GDM1 (cell line): ENCODE measurements at places on chromosomes 5 and 9.

GRCh38 chr5:151258201-151258611, 5.2 kb downstream of the GM2A start:
- peak; percentile 45 for DNase-seq

GRCh38 chr9:34576597-34577399, 12.7 kb downstream of the CNTFR start:
- no peak for DNase-seq

DNA sequence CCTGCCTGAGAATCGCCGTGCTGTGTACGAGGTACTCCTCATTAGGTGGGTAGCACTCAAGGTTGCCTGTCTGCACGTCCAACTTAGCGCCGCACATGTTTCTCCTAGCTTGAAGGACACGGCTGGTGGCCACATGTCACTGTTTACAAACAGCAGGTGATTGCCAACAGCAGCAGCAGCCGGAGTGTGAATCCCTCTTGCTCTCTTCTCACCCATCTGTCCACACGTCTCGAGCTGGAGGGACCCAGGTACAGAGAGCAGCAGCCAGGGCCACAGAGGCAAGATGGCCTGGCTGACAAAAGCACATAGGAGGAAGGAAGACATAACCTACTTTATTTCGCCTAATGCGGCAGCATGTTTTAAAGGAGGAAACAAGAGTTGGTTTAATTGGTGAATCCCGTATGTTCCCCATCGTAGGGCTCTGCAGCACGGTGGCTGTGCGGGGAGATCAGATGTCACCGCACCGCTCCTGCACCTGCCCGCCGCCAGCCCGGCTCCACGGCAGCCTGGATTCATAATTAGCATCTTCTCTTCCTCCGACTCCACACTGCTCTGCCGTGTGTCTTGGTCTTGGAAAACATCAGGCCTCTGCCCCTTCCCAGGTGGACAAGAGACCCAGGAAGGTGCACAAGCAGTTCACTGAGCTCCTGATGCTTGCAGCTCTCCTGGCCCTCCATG, 201.6 kb upstream of the IRX1 start:
- DNase-seq = no peak

DNA sequence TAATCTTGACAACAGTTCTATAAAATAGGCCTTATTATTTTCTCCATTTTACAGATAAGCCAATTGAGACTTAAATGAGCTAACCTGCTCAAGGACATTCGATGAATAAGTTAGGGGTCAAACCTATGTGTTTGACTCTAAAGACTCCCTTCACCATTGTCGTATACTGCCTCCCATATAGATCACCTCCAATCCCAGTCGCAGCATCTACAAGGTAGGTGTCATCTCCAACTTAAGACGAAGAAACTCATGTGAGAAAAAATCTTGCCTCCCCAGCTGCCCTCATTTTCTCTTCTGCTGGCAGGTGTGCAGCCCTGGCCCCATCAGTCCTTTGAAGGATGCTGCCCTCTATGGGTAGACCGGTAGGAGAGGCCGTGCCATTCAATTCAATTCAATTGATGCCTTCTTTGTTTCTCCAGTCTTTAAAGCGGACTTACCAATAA, 75.2 kb upstream of the SMARCA2 start:
- DNase-seq = no peak

DNA sequence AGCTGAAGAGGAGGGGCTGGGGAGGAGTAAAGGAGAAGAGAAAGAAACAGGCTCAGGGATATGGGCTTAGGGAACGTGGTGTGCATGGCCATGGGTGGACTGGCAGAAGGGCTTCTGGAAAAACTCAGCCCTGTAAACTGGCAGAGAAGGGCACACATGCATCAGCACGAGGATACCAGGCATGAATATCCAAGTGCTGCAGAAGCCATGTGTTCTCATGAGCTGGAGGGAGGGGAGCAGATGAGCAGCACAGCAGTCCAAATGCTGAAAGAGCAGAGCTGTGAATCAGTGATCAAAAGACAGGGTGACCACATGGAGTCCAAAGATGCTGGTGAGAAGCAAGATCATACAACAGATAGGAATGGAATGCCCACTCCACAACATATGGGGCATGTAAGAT, 72.3 kb downstream of the SEMA5A start:
- no peak for DNase-seq

- DNase-seq = no peak
Observed at GRCh38 chr5:75716715-75717081, 539 bp downstream of the POC5 start.

DNA sequence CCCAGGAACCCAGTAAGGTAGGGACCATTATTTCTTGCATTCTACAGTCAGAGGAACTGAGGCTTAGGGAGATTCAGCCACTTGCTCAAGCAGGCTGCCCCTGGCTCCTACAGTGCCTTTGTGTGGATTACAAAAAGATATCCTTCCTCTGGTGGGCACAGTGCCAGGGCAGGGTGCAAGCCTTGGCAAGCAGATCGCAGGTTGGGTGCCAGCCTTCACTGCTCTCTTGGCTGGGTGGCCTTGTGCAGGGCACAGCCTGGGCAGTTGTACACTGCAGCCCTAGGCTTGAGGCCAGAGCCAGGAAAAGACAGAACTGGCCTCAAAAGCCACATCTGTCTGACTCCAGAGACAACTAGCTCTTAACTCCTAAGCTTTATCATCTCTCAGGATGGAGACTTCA, 15.0 kb downstream of the DOCK2 start:
- no peak for DNase-seq

- DNase-seq = no peak
Observed at GRCh38 chr5:161846746-161847145, 1.2 kb upstream of the GABRA1 start.

- DNase-seq = no peak
Observed at GRCh38 chr5:14810282-14810681, 61.3 kb downstream of the ANKH start.

- DNase-seq = no peak
Observed at GRCh38 chr5:137348759-137349158, 150.4 kb downstream of the SPOCK1 start.

DNA sequence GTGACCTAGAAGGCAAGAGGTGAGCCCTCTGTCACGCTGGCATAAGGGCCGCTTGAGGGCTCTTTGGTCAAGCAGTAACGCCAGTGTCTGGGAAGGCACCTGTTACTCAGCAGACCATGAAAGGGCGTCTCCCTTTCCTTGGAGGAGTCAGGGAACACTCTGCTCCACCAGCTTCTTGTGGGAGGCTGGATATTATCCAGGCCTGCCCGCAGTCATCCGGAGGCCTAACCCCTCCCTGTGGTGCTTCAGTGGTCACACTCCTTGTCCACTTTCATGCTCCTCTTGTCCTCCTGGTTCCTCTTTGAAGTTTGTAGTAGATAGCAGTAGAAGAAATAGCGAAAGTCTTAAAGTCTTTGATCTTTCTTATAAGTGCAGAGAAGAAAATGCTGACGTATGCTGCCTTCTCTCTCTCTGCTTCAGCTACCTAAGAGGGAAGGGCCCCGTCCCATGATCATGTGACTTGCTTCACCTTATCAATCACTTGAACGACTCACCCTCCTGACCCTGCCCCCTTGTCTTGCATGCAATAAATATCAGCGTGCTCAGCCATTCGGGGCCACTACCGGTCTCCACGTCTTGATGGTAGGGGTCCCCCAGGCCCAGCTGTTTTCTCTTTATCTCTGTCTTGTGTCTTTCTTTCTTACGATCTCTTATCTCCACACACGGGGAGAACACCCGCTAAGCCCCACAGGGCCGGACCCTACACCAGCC, 16.7 kb upstream of the SCGB3A1 start:
- no peak for DNase-seq

- DNase-seq = no peak
Observed at GRCh38 chr5:144329681-144330080, 159.0 kb downstream of the KCTD16 start.

DNA sequence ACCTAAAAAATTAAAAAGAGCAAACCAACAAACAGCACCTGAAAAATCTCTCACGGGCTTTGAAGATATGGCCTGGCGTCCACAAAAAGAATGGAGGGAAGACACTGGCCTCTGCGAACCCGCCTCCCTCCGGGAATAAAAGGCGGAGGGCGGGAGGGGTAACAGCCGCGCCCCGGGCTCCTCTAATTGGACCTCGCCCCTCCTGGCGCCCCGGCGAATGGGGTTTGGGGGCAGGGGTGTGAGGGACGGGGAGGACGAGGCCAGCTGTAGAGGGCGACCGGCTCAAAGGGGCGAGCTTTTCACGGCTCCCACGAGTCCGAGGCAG, 753 bp downstream of the FANCC start:
- DNase-seq = peak; percentile 60

GRCh38 chr5:158174026-158174425, 315.1 kb upstream of the CLINT1 start:
- no peak for DNase-seq

DNA sequence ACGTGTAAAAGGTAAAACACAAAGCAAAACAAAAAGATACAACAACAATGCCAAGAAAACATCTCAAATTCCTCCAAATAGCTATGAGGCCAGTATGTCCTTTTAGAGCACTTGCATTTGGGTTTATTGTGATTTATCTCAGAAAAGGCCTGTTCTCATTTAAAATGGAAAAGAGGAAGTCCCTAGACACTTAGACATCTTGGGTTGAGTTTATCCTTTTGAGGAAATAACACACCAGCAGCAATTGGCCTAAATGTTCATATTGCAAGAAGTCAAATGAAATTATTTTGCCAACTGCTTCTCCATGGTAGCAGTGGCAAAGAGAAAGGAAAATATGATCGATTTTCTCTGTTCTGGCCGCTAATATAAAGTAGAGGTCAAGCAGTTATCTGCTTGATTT, 43.6 kb upstream of the TRMT10B start:
- no peak for DNase-seq

DNA sequence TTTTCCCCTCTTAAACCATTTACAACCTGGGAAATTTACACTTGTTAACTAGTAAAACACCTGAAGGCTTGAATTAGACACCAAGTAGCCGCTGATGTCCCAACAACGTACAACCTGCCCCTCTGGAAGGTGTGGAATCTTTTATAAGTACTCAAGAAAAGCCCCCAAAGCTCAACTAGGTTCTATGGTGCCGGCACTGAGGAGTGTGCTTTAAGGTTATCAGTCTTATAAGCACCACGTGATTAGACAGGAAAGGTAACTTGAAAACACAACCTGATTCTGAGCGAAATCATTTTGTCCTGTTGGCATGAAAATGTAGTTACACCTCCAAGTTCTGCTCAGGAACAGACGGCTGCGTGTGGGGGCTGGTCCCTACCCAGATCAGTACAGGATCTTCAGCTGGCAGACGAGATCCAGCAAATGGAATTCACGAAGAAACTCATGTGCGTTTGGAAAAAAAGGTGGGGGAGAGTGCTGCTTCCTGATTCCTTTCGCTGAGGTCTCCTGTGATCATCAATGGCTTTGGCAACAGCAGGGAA, 195.5 kb downstream of the MEF2C start:
- DNase-seq = no peak

GRCh38 chr5:6510132-6510531, 61.5 kb downstream of the UBE2QL1 start:
- no peak for DNase-seq

DNA sequence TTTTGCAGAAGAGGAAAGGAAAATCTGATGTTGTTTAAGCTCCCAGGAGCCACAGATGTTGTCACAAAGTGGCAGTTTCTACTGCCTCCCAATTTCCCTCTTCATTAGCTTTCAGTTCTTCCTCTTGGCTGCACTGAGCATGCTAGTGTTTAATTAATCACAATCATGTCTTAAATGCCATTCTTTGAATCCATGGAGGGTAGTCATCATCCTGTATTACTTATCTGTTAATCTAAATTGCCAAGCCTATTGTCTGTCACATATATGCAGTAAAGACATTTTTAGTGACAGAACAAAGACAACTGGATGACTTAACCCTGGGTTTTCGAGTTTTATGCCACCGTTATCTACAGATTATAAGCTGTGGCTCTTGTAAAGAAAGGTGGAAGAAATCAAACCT, 14.7 kb downstream of the KLHL9 start:
- no peak for DNase-seq

DNA sequence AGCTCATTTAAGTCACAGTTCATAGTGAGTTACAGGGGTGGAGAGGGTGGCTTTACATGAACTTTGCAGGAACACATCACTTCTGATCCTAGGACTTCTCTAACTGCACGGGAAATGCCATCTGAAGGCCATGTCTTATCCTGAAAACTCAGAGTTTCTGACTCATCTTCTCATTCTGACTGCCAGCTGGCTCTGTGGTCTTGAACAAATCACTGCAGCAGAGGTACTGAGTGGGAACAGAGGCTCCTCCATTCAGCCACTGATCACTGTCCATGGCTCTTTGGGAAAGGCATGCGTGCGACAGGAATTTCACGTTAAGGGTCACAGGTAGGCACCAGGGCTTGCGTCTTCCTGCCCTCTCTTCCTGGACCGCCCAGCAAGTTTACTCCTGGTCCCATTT, 114.6 kb upstream of the LRRTM2 start:
- DNase-seq = no peak

DNA sequence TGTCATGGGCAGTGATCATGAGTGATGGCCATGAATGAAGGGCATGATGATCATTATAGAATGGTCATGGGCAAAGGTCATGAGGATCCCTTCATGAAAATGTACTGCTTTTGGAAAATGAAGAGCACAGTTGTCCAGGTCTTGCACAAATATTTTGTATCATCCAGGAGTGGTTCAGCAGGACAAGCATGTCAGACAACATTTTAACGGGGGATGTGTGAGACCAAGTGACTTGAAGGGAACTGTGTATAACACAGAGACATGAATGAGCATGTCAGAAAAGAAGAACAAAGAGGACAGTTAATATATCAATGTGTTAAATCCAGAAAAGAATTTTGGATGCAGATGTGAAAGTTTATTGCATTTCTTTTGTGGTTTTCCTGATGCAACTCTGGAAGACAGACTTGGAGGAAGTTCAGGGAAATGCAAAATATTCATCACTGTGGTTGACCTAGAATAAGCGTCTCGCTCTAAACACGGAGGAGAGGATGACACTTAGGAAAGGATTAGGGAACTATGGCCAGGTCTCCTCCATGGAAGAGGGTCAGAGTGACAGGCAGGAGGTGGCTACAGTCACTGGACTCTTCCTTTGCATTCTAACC, 116.1 kb upstream of the IRX4 start:
- DNase-seq = no peak

GRCh38 chr9:129002992-129003391, 25.1 kb downstream of the SH3GLB2 start:
- no peak for DNase-seq

GRCh38 chr5:56350011-56350596, 117.0 kb upstream of the ANKRD55 start:
- DNase-seq = no peak

GRCh38 chr5:58963361-58963760, 380.5 kb downstream of the RAB3C start:
- no peak for DNase-seq
